ENCODE measurements at places on chromosomes 5 and 9. TPM values are rescaled to one million over a fixed set of nuclear protein-coding genes. Genes with fewer than 3 reads are reported as not detected.

Gene FGD3
- not detected for total RNA-seq

Gene NRG2
- 0.77 TPM for total RNA-seq

Gene OR2V2
- under 0.01 TPM for total RNA-seq

Gene PCDHGA12
- 21.5 TPM for total RNA-seq

Gene IL9
- not detected for total RNA-seq

Gene TMEM171
- total RNA-seq: 0.62 TPM

Gene SMIM15
- 86.7 TPM for total RNA-seq

Gene SUSD3
- total RNA-seq: 14.2 TPM

Gene NOXA1
- 1.00 TPM for total RNA-seq

Gene ANKHD1
- 87.2 TPM for total RNA-seq

Data from uterine smooth muscle cell (primary cell).